T-helper 2 cell (primary cell): ENCODE measurements at places on chromosomes 13 and 19.

- no peak for DNase-seq
Measured at GRCh38 chr19:5352229-5352763, 11.7 kb upstream of the PTPRS start.

DNA sequence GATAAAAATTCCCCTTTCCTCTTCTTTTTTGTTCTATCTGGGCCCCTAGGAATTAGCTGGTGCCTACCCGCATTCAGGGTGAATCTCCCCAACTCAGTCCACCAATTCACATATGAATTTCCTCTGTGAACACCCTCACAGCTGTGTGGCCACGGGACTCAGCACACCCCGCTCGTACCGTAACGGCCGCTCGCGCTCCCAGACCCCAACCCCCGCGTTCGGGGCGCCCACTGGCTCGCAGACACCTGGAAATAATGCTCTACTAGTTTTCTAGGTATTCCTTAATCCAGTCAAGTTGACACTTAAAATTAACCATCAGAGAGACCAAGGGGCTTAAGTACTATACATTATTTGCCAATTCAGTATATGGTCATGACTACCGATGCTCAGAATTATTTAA lies 1702.1 kb upstream of the PCDH20 start:
- DNase-seq = no peak

GRCh38 chr13:42137856-42138537 lies 89.5 kb downstream of the DGKH start:
- DNase-seq = no peak

- no peak for DNase-seq
Measured at GRCh38 chr13:26719356-26719945, 41.1 kb downstream of the GPR12 start.

DNA sequence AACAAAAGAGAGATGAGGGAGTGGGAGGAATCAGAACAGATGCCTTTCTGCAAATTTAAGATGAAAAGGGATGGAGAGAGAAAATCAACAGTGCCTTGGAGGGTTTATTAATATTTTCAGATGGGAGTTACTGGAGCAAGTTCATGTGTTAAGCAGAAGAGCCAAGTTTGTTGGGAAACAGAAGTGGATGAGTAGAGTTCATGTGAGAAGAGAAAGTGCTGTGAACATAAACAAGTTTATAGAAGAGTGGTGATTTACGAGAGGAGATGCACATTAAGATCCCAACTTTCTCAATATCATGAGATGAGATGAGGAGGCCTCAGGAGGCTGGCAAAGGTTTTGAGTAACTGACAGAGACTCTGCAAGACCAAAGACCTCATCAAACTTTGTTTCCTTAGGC lies 274.1 kb upstream of the HTR2A start:
- no peak for DNase-seq

DNA sequence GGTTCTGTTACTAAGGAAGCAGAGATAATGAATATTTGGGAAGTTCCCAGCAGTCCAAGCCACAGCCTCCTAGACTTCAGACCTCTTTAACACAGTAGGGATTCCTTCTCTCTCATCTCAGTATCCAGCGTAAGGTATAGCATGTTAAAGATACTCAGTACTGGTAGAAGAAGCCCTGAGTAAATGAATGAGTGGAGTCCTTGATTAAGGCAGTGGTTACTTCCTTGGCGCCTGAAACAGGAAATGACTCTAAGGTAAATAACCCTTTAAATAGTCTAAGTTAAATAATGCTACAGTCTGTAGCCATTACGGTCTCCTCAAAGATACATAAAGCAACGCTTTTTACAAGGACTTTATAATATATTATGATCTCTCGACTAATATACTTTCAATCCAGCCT lies 650.8 kb upstream of the MIR17HG start:
- no peak for DNase-seq

DNA sequence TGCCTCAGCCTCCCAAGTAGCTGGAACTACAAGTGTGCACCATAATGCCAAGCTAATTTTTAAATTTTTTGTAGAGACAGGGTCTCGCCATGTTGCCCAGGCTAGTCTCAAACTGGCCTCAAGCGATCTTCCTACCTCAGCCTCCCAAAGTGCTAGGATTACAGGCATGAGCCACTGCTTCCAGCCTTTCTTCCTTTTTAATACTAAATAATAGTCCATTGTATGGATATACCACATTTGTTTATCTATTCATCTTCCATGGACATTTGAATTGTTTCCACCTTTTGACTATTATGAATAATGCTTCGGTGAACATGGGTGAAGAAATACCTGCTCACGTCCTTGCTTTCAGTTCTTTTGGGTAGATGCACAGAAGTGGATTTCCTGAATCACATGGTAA lies 24.4 kb downstream of the GARRE1 start:
- no peak for DNase-seq

GRCh38 chr13:52779103-52779502 lies 39.5 kb upstream of the CNMD start:
- DNase-seq = no peak

DNA sequence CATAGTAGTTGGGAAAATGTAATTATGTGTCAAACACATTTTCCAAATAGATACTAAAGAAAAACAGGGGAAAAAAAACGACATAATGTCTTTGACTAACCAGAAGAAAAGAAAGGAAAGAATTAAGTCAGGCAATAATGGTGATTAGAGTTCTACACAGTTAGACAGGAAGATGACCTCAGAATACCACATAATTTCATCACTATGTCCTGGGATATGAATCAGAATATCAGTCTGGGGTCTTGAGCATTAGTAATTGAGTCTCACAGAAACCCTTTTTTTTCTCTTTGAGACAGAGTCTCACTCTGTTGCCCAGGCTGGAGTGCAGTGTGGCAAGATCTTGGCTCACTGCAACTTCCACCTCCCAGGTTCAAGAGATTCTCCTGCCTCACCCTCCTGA lies 503.4 kb downstream of the SLITRK1 start:
- no peak for DNase-seq

- DNase-seq = no peak
Measured at GRCh38 chr13:37473035-37473434, 125.5 kb downstream of the POSTN start.

- DNase-seq = no peak
Measured at GRCh38 chr13:20713751-20714150, 10.3 kb downstream of the IL17D start.

DNA sequence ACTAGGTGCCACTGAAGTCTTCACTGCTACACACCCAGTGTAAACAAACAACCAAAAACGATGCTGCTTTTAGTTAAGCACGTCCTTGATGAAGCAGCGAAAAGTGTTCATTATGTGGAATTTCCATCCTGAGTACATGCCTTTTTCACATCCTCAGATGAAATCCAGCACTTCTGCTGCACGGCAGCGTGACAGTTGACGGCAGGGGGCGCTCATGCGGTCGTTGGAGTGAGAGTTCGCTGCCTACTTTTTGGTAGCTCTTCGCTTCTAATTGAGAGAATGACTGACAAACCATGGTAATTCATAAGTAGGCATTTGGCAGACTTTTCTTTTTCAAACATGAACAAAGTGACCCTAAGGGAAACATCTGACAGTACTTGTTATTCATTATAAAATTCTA lies 1124.9 kb downstream of the EFNB2 start:
- no peak for DNase-seq

DNA sequence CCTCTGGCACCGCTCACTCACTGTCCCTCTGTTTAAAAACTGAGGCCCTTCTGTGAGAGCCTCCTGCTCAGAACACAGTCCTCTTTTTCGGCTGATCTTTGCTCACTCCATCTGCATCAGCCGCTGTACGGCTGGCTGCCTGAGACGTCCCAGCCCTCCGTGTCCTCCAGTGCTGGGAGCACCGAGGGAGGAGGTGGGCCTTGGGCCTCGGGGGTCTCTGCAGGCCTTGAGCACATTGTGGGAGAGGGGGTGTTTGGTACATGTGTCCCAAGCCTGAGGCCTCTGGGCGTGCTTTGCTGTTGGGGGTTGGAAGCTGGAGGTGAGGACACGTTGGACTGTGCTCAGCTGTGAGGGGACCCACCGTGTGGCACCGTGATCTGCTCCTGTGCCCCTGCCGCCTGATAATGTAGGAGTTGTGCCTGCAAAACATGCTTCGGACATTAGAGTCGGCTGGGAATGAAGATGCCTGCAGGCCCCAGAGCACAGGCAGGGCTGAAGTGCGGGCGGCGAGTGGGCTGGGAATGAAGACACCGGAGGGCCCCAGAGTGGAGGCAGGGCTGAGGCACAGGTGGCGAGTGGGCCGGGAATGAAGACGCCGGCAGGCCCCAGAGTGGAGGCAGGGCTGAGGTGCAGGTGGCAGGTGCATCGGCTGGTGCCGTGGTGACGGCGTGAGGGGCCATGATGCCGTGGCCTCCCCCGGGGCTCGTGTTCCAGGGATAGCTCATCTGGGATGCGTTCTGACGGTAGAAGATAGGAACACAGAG lies 30.6 kb downstream of the MCF2L start:
- DNase-seq = no peak

GRCh38 chr13:41455725-41456419 lies 1.5 kb upstream of the RGCC start:
- DNase-seq = no peak

GRCh38 chr19:17052439-17052838 lies 22.8 kb downstream of the HAUS8 start:
- peak; percentile 19 for DNase-seq

DNA sequence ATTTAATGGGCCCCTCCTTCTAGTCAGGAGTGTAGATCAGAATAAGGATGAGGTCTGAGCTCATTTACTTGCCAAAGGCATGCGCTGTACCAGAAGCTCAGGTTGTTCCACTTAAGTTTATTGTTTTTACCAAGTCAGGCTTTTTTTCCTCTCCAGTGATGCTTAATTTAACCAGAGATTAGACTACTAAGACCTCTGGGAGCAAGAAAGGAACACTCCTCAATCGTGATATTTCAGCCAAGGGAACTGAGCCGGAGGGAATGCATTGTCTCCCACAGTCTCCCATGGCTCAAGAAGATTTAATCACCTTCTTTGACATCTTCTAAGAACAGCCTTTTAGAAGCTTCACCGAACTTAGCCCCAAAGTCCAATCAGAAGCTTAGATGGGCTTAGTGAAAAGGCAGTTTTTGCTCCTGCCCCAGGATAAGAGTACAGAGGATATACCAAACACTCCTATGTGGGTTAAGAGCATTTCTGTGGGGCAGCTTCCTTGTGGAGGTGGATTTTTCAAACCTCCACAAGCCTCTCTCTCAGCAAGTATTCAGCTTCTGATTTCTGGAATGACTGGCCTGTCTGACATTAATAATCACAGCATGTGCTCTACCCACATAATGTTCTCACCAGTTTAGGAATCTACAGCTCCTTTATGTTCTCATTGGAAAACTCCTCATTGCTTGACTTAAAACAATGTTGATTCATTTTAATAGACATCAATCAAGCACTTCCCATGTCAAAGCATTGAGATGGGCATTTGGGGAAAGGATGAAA lies 322.7 kb downstream of the SUCLA2 start:
- DNase-seq = no peak

- no peak for DNase-seq
Measured at GRCh38 chr13:66915596-66916185, 314.4 kb downstream of the PCDH9 start.

GRCh38 chr13:107590556-107590955 lies 624.8 kb downstream of the LIG4 start:
- DNase-seq = no peak

- DNase-seq = peak; percentile 36
Measured at GRCh38 chr19:11422163-11423065, 3.3 kb upstream of the RGL3 start.

- DNase-seq = no peak
Measured at GRCh38 chr19:5627395-5627904, 4.6 kb downstream of the SAFB start.

DNA sequence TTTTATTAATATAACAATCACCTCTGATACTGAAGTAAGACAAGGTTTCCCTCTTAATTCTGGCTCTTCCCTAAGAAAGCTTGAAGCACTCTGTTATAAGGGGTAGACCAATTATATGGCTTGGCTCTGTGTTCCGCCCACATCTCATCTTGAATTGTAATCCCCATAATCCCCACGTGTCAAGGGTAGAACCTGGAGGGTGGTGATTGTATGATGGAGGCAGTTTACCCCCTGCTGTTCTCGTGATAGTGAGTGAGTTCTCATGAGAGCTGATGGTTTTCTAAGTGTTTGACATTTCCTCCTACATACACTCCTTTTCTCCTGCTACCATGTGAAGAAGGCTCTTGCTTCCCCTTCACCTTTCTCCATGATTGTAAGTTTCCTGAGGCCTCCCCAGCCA lies 363.8 kb upstream of the PCDH20 start:
- DNase-seq = no peak

GRCh38 chr13:80754441-80754840 lies 413.5 kb upstream of the SPRY2 start:
- DNase-seq = no peak

GRCh38 chr13:91145571-91146205 lies 201.8 kb upstream of the MIR17HG start:
- DNase-seq = no peak

GRCh38 chr13:46183018-46183946 lies 1.3 kb upstream of the LCP1 start:
- no peak for DNase-seq

- peak; percentile 65 for DNase-seq
Measured at GRCh38 chr13:49110122-49110912, 109.8 kb upstream of the MLNR start.

GRCh38 chr13:105247830-105248229 lies 1287.6 kb downstream of the EFNB2 start:
- no peak for DNase-seq

- DNase-seq = no peak
Measured at GRCh38 chr19:41324921-41325639, 15.1 kb downstream of the CCDC97 start.

DNA sequence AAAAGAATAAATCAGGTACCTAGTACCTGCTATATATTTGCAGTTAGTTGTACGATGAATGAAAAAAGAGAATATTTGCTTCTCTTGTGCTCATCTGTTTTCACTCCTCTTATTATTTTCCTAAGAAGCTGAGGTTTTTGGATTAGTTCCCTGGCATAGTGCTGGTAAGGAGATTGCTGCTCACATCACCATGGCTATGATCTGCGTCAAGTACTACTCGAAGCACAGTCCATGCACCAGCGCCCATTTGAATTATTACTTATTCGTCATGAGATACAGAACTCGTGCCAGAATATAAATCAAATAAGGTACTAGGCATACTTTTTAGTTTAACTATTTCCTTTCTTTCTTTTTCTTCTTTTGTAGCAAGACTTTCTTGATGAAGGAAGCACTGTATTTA lies 7.1 kb downstream of the SERTM1 start:
- no peak for DNase-seq

GRCh38 chr19:10305139-10305806 lies 4.3 kb downstream of the ZGLP1 start:
- DNase-seq = no peak

DNA sequence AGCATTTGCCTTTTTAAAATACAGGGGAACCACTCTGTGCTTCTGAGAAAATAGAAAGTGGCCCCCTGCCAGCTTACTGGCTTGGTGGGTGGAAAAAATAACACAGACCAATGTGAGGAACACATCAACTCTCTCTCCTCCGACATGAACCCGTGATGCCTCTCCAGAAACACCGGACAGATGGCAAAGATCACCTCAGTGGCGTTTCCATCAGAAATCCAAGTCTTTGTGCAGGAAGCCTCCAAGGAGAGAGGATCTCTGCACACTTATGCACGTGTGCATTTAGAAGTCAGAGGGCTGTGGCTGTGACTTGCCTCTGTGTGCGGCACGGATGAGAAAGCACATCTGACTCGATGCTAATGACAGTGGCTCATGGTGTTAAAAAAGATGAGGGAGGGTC lies 112.3 kb upstream of the KLF12 start:
- DNase-seq = no peak

GRCh38 chr19:8811315-8812172 lies 20.6 kb downstream of the ZNF558 start:
- DNase-seq = no peak

GRCh38 chr19:28880735-28881401 lies 332.1 kb downstream of the UQCRFS1 start:
- DNase-seq = no peak

- DNase-seq = no peak
Measured at GRCh38 chr19:16223746-16224145, 26.0 kb downstream of the AP1M1 start.
